ENCODE measurements at places on chromosomes 5 and 9. TPM values are rescaled to one million over a fixed set of nuclear protein-coding genes. Genes with fewer than 3 reads are reported as not detected.

The F12 gene
- total RNA-seq, result 3.9 TPM

The ANXA2R gene
- total RNA-seq, result 2.5 TPM

The C5orf52 gene
- total RNA-seq, result not detected

The IL13 gene
- total RNA-seq, result not detected

DNA sequence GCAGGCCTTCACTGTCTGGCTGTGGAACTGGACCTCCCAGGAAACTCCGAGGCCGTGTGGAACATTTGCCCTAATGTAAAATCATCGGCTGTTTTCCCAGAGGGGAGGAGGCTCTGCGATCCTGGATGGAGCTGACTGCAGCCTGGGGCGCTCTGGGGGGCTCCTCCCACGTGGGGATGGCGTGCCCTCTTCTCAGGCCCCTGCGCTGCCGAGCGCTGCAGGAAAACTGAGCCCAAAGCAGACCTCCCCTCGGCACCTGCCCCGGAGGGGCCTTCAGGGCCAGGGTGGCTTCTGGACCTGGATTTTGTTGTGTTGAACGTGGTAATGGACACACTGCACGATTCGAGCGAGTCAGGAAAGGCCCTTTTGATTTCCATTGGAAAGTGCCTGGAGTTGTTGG lies 23.9 kb downstream of the HNRNPH1 start:
- no peak for DNase-seq

DNA sequence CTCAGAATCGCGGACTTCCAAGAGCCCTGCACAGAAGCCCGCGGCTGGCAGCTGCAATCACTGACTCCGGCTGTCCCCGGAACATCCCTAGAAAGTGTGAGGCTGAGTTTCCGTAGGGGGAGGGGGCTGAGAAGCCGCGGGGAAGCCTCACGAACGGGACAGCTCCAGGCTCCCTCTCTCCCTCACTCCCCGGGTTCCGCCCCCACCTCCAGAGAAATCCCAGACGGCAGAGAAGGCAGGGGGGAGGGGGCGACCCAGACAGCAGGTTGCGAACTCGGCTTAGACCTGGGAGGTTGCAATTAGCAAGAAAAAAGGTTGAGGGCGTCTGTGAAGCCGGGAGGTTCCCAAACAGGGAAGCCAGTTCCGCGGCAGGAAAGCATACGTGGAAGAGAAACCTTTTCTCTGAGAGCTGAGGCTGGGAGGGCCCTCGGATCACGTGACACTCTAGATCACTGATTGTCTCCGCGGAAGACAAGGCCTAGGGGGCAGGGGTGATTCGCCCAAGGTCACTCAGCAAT lies 73.8 kb upstream of the CPLX2 start:
- no peak for DNase-seq

DNA sequence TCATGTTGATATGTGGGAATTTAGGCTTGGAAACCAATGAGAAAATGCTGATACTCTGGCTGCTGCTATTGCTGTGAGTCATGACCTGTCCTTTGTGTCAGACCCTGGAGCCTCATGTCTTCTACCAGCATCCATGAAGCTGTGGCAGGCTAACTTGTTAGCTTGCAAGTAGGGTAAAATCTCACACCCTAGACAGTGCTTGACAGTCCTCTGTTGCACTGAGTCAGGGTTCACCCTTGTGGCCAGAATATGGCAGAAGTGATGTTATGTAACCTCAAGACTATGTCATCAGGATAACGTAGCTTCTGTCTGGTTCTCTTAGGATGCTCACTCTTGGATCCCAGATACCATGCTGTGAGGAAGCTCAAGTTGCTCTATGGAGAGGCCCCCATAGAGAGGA lies 110.8 kb downstream of the LHX2 start:
- DNase-seq, result no peak
